ENCODE measurements at places on chromosomes 16 and 17.
A peak's percentile ranks its signal among the peaks of the same experiment; 100 is the strongest.

GRCh38 chr16:35862242-35862641 lies 2402.8 kb downstream of the TP53TG3F start:
- no peak for DNase-seq

- DNase-seq, result peak; percentile 28
Measured at GRCh38 chr17:38322156-38322779, 21.5 kb downstream of the GPR179 start.

- DNase-seq, result no peak
Measured at GRCh38 chr17:29257756-29258155, 11.1 kb downstream of the CRYBA1 start.

GRCh38 chr17:80425835-80426426 lies 11.0 kb downstream of the ENDOV start:
- no peak for DNase-seq

DNA sequence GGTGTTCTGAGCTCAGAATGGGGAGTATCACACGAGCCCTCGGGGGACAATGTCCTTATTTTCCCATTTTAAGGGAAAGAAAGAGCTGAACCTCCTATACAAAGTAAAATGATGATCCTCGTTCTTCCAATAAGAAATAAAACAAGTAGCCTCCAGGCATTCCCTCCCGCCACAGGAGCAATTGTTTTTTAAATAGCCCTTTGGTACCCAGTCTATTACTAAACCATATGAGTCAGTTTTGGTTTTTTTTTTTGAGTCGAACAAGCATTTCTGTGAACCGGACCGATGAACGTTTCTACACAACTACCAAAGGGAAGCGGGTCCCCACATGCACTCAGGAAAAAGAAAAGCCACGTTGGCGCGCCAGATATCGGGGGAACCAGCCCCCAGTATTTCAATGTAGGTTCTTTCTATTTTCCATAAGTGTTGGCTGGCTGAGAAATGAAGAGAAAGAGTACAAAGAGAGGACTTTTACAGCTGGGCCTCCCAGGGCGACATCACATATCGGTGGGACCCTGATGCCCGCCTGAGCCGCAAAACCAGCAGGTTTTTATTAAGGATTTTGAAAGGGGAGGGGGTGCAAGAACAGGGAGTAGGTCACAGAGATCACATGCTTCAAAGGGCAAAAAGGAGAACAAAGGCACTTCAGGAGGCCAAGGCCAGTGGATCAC lies 3.8 kb upstream of the DCXR start:
- no peak for DNase-seq

- DNase-seq, result no peak
Measured at GRCh38 chr17:2631211-2631610, 37.8 kb downstream of the PAFAH1B1 start.

- DNase-seq, result no peak
Measured at GRCh38 chr16:9761870-9762269, 420.4 kb downstream of the GRIN2A start.

DNA sequence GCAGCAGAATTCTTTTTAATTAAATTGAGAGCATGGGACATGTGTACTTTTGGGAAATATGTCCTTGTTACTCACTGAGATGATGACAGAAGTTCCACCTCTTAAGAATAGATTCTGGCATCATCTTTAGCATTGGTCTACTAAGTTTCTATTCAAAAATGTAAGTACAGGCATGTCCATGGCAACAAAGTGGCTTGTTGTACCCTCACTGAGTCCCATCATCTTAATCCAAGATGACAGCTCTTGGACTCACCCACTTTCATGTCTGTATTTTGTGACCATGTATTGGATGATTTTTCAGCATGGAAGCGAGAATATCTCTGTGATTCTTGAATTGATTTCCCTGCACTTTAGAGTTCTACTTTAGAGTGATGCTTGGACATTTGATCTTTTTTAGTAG lies 33.1 kb upstream of the NAGLU start:
- DNase-seq, result no peak

DNA sequence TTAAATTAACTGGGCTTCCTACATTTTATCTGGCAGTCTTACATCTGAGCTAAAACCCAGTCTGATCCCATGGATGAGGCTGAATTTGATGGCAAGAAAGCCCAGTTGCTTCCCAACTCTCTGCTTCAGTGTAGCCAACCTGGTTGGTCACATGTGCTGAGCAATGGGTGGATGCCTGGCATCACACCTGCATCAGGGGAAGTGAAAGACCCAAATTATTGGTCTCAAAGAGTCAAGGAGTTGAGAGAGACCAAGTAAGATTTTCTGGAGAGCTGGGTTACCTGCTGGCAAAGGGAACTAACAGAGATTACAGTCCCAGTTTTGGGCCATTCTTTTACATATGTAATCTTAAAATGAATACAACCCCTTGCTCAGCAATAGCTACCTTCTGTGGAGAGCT lies 38.8 kb downstream of the RGS9 start:
- DNase-seq, result no peak

GRCh38 chr17:77674358-77674757 lies 284.1 kb upstream of the TNRC6C start:
- no peak for DNase-seq

DNA sequence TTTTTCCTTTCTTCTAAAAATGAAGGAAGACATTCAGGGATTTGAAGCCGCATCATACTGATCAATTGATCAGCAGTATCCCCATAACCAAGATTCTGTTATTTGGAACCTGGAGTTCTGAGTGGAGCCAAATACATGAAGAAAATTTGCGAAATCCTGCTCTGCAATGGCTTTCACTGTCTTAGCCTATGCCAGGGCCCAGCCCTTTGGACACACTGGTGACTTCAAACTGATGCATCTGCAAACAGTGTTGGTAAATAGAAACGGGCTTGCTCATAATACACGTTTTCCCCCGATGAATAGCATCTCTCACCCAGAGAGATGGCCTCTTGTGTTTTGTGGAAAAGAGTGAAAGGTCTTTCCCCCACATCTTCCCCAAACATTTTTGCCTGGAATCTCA lies 87.6 kb upstream of the TOX3 start:
- DNase-seq, result no peak

DNA sequence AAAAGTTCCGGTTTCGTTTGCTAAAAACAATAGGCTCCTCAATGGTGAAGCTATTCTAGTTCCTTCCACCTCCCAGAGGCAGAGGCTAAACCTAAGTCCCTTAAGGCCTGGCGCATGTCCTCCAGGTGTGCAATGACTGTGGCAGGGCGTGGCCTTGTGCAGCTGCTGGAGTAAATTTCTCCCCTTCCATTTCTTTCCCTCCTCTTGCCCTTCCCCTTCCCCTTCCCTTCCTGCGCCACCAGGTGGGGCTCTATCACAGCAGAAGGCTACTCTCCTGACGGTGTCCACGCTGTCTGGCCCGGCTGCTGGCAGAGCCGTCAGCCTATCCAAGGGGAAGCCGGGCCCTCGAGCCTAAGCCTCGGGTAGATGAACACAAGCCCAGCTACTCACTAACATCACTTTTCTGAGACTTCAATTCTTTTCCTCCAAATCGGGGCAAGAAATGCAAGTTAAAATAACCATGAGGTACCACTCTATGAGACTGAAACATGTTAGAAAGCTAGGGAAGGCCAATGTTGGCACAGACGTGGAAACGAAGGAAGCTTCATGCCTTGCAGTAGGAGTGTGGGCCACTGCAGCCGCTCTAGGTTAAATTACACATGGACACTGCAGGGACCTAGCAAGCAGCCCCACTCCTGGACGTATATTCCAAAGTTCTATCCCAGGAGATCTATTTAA lies 34.4 kb downstream of the C16orf78 start:
- peak; percentile 78 for DNase-seq

- no peak for DNase-seq
Measured at GRCh38 chr16:81189100-81189664, 49.3 kb upstream of the BCO1 start.

- DNase-seq, result no peak
Measured at GRCh38 chr17:179781-180380, 1.6 kb downstream of the DOC2B start.

GRCh38 chr17:66426397-66427033 lies 124.1 kb downstream of the PRKCA start:
- DNase-seq, result peak; percentile 31

DNA sequence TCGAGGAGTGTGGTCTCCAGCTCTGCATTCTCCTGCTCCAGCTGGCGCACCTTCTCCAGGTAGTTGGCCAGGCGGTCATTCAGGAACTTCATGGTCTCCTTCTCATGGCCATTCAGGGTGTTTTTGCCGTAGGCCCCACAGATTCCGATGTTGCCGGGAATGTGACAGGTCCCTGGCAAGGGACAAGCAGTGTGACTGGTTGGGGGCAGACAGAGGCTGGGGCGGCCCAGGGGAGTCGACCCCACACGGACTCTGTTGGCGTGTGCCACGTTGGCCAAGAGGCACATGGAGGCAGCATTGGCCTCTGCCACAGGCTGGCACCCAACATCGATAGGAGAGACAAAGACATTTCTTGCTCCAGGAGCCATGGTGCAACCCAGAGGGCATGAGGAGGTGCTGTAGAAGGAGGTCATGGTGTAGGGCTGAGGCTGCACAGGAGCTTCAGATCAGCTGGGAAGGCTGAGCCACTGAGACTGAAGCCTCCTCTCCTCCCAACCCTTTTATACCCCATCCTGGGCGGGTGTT lies at the start of gene KRT37:
Gene KRT37 (minus strand): TSS at position 475 of the 525 bp plus-strand sequence. CDS start 62 bp downstream, at position 413.
- no peak for DNase-seq

- DNase-seq, result no peak
Measured at GRCh38 chr16:24736758-24737157, 7.3 kb downstream of the TNRC6A start.

- DNase-seq, result peak; percentile 86
Measured at GRCh38 chr16:728131-728889, 1.4 kb downstream of the HAGHL start.

- no peak for DNase-seq
Measured at GRCh38 chr17:31058976-31059375, 35.8 kb upstream of the NF1 start.

GRCh38 chr17:29589524-29590410 lies at the start of gene GIT1:
Gene GIT1, minus strand, starts transcription at chr17:29589648. Its CDS starts 270 bp downstream, at chr17:29589378.
- DNase-seq, result peak; percentile 59

DNA sequence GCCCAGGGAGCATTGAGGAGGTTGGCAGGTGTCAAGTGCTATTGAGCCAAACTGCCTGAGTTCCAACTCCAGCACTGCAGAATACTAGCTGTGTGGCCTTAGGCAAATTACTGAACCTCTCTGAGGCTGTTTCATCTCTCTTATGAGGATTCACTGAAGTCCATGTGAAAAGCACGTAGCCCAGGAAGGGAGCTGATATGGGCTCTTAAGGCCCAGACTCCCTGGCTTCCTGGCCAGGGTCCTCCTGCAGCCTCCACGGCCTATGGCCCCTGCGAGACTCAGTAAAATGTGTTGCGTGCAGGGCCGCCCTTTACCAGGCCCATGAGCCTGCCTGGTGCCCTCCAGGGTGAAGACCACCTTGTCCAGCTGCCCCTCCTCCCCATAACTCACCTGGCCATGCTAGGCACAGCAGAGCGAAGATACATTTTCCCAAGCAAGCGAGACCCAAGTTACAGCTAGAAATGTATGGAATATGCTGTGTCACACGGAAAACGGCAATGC lies 133.7 kb upstream of the TNRC6C start:
- DNase-seq, result no peak

GRCh38 chr16:31400191-31400590 lies 7.1 kb downstream of the ITGAD start:
- DNase-seq, result no peak

- DNase-seq, result no peak
Measured at GRCh38 chr17:56891751-56892150, 22.1 kb downstream of the TRIM25 start.

- DNase-seq, result no peak
Measured at GRCh38 chr16:77834635-77835540, 46.5 kb downstream of the VAT1L start.

GRCh38 chr16:57871456-57871855 lies 69.2 kb upstream of the KIFC3 start:
- DNase-seq, result no peak

DNA sequence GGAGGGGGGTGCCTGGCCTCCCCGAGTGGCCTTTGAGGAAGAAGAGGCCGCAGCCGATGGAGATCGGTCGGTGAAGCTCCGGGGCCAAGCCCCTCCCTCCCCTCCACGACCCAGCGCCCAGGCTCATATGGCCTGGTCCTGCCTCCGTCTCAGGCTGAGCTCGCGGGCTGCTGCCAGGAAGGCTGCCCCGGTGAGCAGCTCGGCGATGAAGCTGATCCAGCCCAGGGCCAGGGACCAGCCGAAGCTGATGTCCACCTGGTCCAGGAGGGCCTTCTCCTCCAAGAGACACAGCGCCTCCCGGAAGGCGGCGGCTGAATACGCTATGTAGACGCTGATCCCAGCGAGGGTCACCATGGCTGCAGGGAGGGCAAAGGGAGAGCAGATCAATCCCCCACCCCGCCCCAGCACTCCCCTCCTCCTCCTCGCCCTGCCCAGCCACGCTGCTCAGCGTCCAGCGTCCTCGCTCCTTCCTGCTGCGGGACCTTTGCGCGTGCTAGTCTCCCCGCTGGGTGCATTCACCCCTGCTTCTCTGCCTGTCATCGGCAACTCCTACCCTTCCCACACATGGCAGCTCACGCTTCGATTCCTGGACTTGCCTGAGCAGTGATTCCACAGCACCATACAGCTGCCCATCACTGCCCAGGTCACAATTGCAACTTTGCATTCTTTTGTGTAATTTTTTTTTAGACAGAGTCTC lies 20.5 kb downstream of the TMEM114 start:
- DNase-seq, result no peak

- DNase-seq, result no peak
Measured at GRCh38 chr17:82840431-82840831, 609 bp upstream of the ZNF750 start.

- DNase-seq, result no peak
Measured at GRCh38 chr17:76528156-76528527, 9.4 kb downstream of the CYGB start.

- DNase-seq, result no peak
Measured at GRCh38 chr17:36117505-36118382, 14.1 kb downstream of the CCL4 start.

DNA sequence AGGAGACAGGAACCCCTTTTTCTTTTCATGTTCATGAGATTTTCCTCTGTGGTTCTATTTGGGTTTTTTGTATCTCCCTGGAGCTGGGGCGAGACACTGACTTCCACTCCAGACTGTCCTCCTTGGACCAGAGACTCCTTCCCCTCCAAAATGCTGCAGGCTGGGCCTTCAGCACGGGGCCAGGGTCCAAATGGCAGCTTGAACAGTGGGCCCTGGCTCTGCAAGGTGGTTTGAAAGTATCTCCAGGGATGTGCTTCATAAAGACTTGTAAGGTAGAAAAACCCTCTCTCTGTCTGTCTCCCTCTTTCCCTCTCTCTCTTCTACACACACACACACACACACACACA lies 236.1 kb downstream of the ZNF423 start:
- no peak for DNase-seq

DNA sequence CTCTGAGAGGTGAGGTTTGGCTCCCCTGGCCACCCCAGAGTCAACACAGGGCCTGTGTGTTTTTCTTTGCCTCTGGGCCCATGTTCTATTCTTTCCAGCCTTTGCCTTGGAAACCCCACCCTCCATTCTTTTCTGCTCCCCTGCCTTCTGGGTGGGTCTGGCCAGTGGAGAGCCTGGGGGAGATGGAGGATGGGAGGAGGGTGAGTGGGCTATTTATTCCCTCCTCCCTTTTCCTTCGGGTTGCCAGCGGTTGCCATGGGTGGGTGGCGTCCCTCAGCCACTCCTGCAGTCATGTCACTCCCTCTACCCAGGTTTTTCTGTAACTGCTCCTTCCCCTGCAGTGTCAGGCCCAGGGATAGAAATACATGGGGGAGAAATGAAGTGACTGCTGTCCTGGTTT lies 15.5 kb downstream of the CMIP start:
- DNase-seq, result no peak

- DNase-seq, result peak; percentile 63
Measured at GRCh38 chr16:81004646-81005353, 1.9 kb downstream of the CMC2 start.
